ENCODE measurements at places on chromosomes 12 and 14.

- no peak for DNase-seq
Measured at GRCh38 chr14:99763527-99764221, 29.5 kb upstream of the EML1 start.

- no peak for DNase-seq
Measured at GRCh38 chr12:67671892-67672291, 23.3 kb downstream of the DYRK2 start.

DNA sequence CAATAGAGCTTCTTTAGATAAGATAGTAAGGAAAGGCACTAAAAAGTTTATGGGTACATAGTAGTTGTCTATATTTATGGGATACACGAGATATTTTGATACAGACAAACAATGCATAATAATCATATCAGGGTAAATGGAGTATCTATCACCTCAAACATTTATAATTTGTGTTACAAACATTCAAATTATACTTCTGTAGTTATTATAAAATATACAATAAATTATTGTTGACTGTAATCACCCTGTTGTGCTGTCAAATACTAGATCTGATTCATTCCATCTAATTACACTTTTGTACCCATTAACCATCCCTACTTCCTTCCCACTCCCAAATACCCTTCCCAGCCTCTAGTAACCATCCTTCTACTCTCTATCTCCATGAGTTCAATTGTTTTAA lies 179.7 kb downstream of the FOXG1 start:
- no peak for DNase-seq

DNA sequence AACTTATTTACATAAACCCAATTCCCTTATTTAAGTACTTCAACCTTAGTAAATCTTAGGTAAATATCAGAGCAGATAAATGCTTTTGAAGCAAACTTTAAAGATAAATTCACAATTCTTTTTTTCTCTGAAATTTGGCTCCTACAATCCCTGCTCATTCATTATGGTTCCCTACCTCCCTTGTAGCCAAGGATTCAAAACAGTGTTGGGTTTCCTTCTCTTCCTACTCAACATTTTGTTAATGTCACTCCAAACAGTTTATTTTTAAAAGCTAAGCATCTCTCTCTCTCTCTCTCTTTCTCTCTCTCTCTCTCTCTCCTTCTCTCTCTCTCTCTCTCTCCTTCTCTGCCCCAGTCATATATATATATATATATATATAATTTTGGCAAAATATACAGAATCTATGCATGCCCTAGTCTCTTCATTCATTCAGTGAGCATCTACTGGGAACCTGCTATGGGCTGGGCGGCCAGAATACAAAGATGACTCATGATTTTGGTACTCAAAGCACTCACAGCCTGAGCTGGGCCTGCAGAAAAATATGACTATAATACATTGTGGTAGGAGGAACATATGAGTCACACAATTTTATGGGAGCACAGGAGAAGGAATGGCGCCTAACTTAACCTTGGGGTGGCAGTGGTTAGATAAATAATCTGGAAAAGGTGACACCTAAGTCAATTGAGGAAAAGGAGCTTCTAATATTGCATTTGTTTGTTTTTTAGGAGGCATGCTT lies 123.7 kb upstream of the DHRS4 start:
- DNase-seq: peak; percentile 96

DNA sequence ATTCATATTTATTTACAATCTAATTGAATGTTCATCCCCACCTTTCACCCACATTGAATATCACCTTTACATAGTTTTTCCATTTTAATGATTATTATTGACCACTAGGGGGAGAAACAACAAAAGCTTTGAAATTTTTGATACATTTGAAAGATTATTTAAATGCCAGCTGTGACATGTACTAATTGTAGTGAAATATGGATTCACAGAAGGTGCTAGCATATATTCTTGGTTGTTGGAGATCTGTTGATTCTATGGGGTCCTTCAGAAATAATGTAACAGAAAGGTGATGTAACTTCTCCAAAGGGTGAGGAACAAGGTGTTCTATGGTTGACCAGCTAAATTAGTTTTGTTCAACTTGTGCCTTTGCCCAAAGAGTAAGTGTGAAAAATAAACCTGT lies 22.4 kb upstream of the GPR33 start:
- DNase-seq: peak; percentile 11

GRCh38 chr12:49825360-49825970 lies 2.7 kb downstream of the NCKAP5L start:
- no peak for DNase-seq

DNA sequence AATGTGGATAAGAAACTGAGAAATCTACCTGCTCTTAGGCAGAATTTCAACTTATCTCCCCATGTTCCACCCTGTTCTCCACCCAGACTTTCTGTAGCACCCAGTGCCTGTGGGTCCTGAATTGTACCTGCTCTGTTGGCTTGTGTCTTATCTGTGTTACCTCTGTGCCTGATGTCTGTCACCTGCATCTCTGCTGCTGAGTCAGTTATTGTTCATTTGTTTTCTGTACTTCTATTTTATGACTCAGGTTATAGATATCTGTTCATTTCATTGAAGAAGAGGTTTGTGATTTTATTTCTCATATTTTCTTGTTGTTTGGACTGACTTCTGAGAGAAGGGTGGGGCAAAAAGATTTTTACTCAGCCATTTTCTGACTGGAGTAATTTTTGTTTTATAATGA lies 11.7 kb downstream of the SOCS4 start:
- no peak for DNase-seq

DNA sequence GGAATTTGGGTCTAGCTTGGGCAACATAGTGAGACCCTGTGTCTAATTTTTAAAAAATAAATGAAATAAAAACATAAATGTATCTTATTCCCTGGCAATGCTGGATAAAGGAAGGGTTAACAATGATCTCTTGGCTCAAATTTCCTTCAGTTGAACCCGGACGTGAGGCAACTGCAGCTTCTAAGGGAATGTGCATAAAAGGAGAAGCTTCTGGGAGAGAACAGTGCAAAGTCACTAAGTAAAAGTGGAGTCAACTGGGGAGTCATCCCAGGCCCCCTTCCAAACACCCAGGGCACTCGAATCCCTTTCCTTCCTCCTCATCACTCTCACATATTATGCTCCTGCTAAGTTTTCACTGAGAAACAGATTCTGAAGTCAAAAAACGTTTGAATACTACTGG lies 147.3 kb downstream of the PPM1H start:
- peak; percentile 19 for DNase-seq

GRCh38 chr14:51834240-51834639 lies 26.2 kb upstream of the GNG2 start:
- no peak for DNase-seq

GRCh38 chr14:24314377-24315193 lies 3.3 kb downstream of the LTB4R start:
- DNase-seq: no peak

- no peak for DNase-seq
Measured at GRCh38 chr14:21205678-21206581, 50.1 kb upstream of the OR5AU1 start.

- no peak for DNase-seq
Measured at GRCh38 chr12:6843118-6843902, 2.6 kb downstream of the GNB3 start.

GRCh38 chr14:66066981-66067776 lies 419.0 kb upstream of the CCDC196 start:
- peak; percentile 77 for DNase-seq

GRCh38 chr14:61478971-61479473 lies 157.6 kb downstream of the PRKCH start:
- no peak for DNase-seq

- DNase-seq: no peak
Measured at GRCh38 chr14:71985538-71986189, 53.4 kb downstream of the RGS6 start.

- no peak for DNase-seq
Measured at GRCh38 chr12:62252576-62252975, 7.6 kb upstream of the USP15 start.

DNA sequence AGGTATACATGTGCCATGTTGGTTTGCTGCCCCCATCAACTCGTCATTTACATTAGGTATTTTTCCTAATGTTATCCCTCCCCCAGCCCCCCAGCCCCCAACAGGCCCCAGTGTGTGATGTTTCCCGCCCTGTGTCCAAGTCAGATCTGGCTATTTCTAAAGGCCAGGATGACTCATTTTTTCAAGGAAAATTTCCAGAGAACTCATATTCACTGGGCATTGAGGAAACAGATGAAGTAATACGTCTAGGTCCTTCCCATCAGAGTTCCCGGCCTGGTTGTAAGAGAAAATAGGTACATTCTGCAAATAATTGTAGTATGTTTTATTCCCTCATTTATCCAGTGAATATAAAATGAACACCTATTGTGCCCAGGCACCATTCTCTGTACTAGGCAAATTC lies 345.2 kb downstream of the BCL11B start:
- no peak for DNase-seq

DNA sequence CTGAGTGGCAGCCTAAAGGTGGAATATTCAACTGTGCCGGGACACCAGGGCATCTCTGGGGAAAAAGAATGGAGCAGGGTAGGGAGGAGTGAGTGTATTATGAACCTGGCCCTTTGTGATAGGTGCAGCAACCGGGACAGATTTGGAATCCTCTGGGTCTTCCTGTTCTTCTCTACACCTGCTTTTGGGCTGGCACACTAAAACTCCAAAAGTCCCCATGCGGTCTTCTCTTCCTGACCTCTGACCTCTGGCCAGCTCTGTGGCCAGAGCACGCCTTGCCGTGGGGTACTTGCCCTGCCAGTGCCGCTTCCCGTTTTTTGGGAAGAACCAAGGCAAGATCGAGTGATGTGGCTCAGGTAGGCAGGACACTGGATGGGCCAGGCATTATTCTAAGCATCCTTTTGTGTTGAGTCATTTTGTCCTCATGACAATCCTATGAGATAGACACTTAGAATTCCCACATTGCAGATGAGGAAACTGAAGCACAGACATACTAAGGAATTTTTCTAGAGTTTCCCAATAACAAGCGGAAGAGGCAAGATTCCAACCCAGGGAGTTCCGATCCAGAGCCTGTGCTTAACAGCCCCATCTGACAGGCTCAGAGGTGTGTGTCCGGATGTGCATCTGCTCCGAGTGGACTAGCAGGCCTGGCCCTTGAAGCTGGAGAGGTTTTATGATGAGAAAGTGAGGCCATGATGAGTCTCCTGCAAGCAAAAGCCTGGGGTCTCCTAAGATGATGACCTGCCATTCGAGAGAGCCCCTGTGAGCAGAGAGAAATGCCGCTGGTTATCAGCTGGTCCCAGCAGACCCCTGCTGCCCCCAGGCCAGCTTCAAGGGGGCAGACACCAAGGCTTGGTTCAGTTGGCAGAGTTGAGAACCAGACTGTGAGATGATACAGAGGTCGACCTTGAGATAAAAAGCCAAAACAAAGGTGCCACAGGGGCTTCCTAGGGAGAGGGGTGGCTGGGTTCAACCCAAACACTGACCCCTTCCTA lies 67.9 kb upstream of the ESRRB start:
- DNase-seq: peak; percentile 4

- DNase-seq: no peak
Measured at GRCh38 chr12:6223545-6223944, 23.3 kb downstream of the CD9 start.

- no peak for DNase-seq
Measured at GRCh38 chr12:54975875-54976274, 8.7 kb downstream of the TESPA1 start.

DNA sequence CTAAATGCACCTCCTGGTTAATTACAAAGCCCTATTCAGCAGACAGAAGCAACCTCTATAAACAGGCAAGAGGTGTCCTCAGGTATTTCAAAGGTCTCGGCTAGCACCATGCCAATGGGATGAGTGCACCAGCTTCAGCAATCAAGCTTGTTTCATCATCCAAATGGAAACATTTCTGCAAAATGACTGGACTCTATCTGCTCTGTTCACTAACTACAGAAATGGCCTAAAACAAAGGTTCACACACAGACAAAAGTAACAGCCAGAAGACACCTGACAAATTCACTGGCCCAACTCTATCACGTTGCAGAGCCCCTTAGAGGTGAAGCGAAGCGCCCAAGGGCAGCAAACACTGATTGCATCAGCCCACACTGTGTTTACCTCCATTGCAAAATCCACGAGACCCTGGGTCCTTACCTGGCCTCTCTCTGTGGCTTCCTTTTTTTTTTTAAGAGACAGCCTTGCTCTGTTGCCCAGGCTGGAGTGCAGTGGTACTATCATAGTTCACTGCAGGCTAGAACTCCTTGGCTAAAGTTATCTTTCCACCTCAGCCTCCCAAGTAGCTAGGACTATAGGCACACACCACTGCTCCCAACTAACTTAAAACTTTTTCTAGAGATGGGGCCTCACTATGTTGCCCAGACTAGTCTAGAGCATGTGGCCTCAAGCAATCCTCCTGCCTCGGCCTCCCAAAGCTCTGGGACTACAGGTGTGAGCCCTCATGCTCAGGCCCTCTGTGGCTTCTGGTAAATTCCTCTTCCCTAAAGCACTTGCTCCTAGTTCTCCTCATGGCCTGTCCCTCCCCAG lies 8.5 kb upstream of the SYNE3 start:
- peak; percentile 41 for DNase-seq

DNA sequence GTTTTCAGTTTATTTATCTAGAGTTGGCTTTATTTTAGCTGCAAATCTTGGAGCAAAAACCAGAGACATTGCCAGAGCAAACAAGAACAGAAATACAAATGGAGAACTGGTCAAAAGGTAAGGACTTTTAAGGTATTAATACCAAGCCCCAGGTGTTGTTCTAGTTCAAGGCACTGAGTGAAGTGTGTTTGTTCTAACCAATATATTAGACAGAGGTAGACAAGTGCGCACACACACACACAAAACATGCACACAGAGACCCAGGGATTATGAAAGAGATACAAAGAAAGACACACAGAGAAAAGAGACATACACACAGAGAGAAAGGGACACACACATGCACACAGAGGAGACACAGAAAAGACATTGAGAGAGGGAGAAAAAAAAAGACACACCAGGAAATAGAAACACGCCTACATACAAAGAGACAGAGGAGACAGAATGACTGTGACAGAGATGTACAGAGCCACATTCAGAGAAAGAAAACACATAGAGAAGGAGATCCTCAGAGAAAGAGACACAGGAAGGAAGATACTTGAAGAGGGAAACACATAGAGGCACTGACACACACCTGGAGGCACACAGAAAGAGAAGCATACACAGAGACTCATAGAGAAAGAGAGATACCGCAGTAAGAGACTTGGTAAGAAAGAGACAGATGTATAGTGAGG lies 50.2 kb downstream of the MIPOL1 start:
- DNase-seq: no peak

DNA sequence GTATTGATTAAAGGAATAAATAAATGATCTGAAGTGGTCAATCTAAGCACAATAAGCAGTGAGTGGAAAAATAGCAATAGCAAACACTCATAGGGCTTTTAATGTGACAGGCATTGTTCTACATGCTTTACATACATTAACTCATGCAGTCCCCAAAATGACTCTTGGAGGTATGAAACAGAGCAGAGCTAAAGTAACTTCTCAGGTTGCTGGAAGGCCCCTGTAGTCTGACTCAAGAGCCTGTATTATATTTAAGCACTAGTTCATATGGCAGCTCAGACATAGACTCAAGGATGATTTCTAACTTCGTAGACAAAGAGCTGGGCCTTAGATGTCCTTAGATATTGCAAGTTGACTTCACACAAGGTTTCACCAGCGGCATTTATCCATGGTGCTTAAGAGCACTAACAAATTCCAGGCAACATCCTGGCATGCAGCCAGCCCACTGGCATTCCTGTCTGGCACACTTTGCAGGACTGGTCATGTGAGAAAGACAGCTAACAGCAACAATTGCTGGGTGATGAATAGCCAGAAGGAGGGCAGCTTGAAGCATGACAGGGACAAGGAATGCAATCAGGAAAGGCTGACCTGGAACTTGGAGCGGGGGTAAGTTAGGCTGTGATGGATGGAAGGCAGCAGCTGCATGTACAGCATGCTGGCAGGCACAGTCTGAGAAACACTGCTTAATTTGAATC lies 22.9 kb upstream of the KTN1 start:
- peak; percentile 95 for DNase-seq
